ENCODE measurements at places on chromosomes 7 and 10.

DNA sequence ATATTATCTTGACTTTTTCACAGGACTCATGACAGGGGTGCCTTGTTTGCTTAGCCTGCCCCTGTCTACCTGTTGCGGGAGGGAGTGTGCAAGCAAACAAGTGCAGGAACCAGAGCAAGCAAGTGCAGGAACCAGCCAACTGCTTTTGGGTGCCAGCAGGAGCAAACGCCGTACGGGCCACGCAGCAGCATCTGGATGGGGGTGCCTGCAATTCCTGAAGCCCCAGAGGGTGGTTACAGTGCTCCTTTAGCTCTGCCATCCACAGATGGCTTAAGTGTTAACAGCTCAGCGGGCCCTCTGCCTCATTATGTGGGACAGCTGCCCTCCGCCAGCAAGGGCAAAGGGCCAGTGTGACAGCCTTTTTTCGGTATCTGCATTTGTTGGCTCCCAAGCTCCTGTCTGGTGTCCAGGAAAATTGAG lies 83.5 kb downstream of the MICU1 start:
- DNase-seq, result no peak

- DNase-seq, result no peak
Observed at GRCh38 chr7:134744569-134744968, 34.9 kb upstream of the CALD1 start.

- no peak for DNase-seq
Observed at GRCh38 chr7:2231992-2232765, 566 bp downstream of the MAD1L1 start.

- no peak for DNase-seq
Observed at GRCh38 chr10:90319188-90319914, 538.5 kb downstream of the HTR7 start.

GRCh38 chr10:75857269-75857846 lies 425.9 kb downstream of the LRMDA start:
- DNase-seq, result no peak

DNA sequence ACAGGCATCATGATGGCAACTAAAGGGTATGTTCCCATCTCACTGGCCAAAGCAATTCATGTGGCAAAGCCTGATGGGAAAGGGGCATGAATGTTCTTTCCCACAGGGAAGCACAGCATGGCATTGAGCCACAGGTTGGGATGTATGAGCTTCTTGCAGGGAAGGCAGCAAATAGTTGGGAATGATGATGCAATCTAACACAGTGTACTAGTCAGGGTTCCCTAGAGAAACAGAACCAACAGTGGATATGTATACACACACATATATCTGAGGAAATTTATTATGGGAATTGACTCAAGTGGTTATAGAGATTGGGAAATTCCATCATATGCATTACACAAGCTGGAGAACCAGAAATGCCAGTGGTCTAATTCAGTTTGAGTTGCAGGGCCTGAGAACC lies 253.6 kb upstream of the NPVF start:
- DNase-seq, result no peak

- DNase-seq, result no peak
Observed at GRCh38 chr7:129958643-129959470, 6.1 kb upstream of the UBE2H start.

DNA sequence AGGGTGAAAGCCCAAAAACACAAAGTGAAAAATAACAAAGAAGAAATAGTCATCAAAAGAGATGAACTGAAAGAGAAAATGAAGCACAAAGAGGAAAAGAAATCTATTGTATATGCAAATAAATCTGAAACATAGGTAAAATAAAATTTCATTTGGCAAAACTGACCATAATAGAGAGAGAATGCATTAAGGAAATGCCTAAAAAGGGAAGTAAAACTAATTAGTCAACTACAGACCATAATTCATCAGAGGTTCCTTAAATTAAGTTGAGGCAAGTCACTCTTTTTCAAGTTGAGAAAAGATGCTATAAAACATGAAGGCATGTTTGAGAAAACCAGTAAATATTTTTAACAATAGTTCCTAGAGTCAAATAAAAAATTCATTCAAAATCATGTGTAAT lies 233.3 kb downstream of the LRRN3 start:
- DNase-seq, result no peak

GRCh38 chr10:97518301-97519043 lies 19.7 kb downstream of the UBTD1 start:
- DNase-seq, result no peak

- no peak for DNase-seq
Observed at GRCh38 chr7:118372530-118372929, 148.0 kb downstream of the ANKRD7 start.

GRCh38 chr10:97849103-97849686 lies 448 bp upstream of the GOLGA7B start:
- DNase-seq, result no peak

- DNase-seq, result no peak
Observed at GRCh38 chr10:113232928-113233511, 283.0 kb downstream of the TCF7L2 start.

GRCh38 chr7:1536743-1537534 lies 6.4 kb downstream of the MAFK start:
- DNase-seq, result peak; percentile 49

DNA sequence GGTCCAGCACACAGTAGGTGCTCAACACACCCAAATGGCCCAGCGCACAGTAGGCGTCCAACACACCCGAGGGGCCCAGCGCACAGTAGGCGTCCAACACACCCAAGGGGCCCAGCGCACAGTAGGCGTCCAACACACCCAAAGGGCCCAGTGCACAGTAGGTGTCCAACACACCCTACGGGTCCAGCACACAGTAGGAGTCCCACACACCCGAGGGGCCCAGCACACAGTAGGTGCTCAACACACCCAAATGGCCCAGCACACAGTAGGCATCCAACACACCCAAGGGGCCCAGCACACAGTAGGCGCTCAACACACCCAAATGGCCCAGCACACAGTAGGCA lies 80.8 kb downstream of the FOXL3 start:
- DNase-seq, result no peak

DNA sequence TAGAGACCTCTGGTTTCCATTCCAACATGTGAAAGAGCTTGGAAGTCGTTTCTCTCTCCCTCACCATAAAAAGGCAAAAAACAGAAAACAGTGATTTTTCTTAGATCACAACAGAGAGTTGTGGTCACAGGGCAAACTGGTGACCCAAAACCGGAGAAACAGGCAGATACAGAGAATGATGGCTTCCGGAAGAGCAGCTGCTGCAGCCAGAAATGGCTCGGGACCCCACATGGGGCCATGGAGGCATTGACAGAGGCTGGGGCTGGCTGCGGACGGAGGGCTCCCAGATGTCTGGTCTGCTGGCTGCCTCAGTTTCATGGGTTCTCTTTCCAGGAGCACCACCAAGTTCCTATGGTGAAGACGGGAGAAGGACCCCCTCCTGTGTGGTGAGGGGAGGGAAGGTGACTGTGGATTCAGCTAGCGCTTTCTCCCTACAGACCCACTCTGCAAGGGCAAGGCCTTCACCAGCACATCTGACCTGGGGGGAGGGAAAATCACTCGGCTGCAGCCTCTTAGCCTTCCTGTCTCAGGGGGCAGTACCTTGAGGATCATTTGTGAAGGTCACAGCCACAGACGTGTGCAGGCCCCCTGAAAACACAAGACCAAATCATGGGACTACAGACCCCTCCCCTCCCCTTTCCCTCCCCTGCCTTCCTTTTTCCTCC lies 81.4 kb downstream of the WDR37 start:
- no peak for DNase-seq

GRCh38 chr10:69687426-69687825 lies 57.4 kb downstream of the FAM241B start:
- no peak for DNase-seq

- no peak for DNase-seq
Observed at GRCh38 chr7:43553999-43554398, 28.9 kb upstream of the STK17A start.

DNA sequence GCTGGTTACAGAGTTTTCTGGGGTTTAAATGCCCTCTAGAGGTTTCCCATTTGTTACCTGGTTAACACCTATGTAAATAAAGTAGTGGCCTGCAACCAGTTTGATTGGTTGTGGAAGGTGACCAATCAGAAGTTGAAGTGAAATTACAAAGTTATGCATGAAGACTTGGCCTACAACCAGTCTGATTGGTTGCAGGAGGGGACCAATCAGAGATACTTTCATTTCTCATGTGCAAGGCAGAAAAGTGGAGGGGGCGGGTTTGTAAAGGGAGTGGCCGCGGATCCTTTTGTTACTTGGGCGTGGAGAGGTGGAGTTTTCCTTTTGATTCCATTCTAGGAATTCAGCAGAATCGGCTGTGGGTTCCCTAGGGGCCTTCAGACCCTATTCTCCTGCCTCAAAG lies 80.8 kb downstream of the SEC23IP start:
- no peak for DNase-seq

DNA sequence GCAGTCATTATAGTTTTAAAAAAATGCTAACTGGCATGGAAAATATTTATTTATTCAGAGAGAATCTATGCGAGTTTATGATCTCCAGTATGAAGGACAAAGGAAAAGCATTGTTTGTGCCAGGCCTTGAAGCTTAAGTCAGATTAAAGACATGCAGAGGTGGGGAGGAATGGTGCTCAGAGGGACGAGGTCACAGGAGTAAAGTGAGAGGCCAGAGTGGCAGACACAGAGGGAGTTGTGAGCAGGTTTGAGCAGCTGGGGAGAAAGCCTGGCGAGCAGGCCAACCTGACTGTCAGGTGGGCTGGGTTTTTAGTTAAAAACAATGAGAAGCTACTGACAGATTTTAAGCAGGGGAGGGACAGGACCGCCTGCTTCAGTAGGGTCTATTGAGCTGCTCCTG lies 6.8 kb upstream of the CCNY start:
- no peak for DNase-seq

DNA sequence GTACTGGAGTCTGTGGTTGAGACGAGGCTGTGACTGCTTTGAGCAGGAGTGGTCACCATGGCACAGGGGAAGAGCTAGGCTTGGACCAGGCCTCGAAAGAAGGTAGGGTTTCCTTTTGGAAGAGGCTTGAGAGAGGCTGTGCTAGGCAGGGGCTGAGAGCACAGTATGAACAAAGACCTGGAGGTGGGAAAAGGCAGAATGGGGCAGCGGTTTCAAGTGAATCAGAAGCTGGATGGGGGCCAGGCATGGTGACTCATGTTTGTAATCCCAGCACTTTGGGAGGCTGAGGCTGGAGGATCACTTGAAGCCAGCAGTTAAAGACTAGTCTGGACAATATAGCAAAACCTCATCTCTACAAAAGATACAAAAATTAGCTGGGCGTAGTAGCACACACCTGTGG lies 65.9 kb downstream of the CLIP2 start:
- DNase-seq, result peak; percentile 43

DNA sequence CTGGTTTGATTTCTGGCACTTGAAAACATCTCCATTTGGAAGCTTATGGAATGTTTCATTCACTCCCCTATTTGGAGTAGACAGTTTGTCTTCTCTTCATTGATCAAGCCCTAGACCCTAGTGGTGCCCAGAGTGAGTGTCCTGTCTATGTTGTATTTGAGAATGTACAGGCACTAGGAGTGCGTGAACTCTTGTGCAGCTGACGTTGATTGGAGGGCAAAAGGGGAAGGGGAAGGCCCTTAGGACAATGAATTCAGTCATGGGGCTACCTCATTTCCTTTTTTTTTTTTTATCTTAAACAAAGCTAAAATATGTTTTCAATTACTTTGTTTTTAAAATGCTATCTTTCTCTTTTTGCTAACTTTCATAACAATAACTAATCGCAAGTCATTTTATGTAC lies 66.5 kb downstream of the ADD3 start:
- no peak for DNase-seq

- DNase-seq, result no peak
Observed at GRCh38 chr7:18407385-18407784, 88.2 kb upstream of the HDAC9 start.

GRCh38 chr7:86768967-86769760 lies 125.5 kb downstream of the GRM3 start:
- DNase-seq, result no peak

DNA sequence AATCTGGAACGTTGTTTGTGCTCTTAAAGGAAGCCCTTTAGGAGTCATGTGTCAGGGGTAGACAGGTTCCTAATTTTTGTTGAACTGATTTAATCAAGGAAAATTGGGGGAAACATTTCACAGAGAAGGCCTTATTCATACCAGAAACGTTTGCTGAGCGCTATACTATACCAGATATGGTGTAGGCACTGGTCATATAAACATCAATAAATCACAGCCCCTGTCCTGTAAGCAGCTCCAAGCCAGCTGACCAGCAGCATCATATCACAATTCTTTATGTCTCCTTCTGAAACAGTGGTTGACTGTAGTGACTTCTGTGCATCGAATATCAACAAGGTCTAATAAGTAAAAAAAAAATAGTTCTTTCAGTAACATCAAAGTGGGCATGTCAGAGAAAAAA lies 1.1 kb downstream of the TMEM178B start:
- DNase-seq, result no peak

GRCh38 chr7:31007634-31008033 lies 43.9 kb downstream of the GHRHR start:
- no peak for DNase-seq
